ENCODE measurements at places on chromosomes 7 and 10.

- no peak for DNase-seq
These were observed 98.1 kb downstream of the CD36 start for GRCh38 chr7:80736371-80737125.

DNA sequence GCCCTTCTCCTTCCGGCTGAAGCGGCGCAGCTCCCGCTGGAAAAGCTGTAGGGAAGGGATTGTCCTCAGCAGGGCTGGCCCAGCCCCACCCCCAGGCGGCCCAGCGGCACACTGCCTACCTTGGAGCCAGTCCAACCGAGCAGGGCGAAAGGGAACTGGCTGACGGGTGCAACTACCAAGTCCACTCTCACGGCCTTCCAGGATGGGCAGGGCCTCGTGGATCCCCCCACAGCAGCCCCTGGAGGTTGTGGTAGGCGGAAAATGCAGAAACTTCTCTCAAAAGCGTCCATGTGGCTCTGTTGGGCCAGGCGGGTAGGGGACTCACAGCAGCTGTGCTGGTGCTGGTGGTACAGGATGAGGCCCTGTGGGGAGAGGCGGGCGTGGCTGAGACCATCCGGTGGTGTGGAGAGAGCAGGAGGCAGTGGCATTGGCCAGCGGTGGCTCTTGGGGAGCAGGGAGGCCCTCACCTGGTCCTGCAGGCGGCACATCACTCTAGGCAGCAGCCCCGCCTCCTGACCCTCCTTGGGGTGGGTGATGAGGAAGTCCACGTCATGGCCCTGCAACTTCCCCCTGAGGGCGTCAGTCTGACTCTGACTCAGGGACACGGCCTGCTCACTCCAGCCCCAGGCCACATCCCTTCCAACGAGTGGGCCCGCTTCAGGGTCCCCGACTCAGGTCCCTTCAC lies 8.4 kb upstream of the PGAM2 start:
- DNase-seq, result no peak

GRCh38 chr10:33214174-33214573 lies 120.3 kb downstream of the NRP1 start:
- DNase-seq, result no peak

DNA sequence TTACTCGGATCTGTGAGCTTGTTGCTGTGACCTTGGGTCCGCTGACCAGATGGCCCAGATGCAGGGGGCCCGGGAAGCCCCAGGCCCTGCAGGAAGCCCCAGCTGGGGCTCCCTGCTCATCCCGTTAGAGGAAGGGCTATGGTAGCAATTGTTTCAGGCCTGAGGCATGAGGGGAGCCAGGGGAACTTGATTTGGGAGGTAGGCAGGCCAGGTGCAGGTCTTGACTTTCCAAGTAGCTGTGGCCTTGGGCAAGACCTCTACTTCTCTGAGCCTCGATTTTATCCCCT lies 55.0 kb upstream of the CXCL12 start:
- no peak for DNase-seq

- no peak for DNase-seq
These were observed 846.8 kb downstream of the IPMK start for GRCh38 chr10:57420881-57421280.

- no peak for DNase-seq
These were observed 250.9 kb downstream of the KIAA1217 start for GRCh38 chr10:24459836-24460235.

DNA sequence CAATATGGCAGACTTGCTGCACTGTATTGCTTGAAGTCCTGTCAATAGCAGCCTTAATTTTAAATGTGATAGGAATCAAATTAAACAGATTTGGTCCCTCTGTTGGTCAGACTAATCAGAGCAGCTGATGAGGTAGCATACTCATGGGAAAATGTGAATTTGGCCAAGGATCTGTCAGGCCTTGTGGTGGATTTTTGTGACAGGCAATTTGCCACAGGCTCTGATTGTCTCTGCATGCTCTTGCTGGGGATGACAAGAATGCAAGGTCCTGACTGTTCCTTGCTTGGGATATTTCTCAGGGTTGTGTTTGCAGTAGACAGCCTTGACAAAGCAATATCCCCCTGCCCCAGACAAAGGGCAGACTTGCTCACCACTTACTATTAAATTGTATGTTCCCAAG lies 41.5 kb upstream of the GARS1 start:
- DNase-seq, result no peak

DNA sequence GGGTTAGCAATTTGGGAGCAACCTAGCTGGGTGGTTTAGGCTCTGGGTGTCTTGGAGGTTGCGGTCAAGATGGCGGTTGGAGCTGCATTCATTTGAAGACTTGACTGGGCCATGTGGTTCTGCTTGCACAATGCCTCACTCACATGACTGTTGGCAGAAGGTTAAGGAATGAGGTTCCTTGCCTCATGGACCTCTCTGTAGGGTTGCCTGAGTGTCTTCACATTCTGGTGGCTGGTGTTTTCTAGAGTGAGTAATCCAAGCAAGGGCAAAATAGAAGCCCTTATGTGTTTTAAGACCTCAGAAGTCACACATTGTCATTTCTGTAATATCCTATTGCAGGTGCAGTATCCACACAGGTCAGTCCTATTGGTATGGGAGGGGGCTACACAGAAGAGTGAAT lies 52.0 kb downstream of the CDK14 start:
- DNase-seq, result no peak

- DNase-seq, result no peak
These were observed 201.6 kb downstream of the THSD7A start for GRCh38 chr7:11630355-11630754.

DNA sequence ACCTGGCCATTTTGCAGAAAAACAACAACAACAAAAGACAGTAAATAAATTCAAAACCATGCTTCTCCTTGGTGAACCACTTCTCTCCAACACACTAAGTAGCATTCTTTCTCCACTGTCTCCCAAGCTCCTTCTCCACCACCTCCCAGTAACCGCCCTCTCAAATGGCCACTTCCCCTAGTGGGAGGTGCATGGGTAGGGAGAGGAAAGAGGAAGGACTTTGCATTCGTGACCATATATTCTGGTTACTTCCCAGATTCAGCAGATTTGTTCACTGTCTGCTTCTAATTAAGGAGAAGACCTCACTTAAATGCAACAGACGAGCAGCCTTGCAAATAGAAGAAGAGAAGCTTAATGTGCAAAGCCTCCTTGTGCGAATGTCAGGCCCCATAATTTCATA lies 166.8 kb downstream of the SORCS1 start:
- DNase-seq, result no peak

GRCh38 chr10:118017850-118018249 lies 28.9 kb downstream of the RAB11FIP2 start:
- DNase-seq, result no peak

DNA sequence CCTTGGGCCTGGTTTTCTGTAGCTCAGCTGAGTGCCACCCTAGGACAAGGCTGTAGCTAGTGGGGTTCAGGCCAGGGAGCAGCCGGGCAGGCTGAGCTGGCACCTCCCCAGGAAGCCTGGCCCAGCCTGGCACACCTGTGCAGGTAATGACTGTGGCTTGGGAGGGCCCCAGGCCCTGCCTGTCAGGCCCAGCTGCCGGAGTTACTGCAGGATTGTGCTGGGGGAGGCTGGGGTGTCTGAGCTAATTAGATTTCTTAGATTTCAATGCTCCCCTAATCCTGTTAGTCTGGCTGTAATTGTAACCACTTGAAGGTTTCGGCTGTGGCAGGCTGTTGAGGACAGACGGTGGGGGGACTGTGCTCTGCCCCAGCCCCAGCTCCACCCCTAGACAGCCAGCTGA lies 6.0 kb downstream of the ZMIZ1 start:
- DNase-seq, result no peak

DNA sequence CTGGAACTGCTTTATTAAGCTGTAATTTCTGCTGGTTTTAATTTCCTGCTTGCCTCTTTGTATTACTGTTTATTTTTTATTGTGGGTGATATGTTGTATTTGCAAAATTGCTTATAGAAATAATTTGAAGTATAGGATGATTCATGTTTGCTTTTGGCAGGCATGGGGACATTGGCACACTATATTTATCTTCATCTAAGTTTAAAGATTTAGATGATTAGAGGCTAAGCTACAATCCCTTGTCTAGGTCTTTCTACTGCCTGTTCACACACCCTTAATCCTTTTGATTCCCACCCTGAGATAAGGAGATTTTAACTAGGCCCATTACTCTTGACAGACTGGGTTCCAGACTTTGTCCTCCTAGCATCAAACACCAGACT lies 182.8 kb upstream of the KAT6B start:
- DNase-seq, result no peak

DNA sequence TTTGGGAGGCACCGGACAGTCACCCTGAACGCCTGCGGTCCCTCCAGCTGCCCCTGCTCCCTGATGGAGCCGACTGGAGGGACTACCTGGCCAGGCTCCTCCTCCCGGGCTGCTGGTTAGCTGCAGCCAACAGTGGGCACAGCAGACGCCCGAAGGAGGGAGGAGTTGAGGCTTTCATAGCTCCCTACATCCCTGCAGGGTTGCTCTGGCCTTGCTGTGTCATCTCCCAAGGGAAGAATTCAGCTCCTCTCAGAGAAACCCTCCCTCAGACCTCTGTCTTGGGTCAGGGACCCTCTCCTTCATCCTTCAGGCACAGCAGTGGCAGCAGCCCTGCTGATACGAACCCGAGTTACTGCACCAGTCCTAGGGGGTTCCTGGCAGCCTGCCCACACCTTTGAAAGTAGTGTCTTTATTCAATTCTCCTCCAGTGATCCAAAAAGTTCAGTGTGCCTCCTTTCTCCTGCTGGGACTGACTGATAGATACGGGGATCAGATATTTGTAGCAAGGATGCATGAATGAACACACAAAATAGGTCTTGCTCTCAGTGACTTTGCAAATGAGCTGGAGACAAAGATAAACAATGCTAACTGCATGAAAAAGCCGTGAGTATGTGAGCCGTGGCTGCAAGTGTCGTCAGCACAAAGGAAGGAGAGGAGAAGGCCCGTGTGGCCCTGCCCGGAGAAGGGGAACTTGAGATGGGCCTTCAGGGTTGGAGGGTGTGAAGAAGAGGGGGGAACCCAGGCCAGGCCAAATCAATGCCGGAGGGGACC lies 136.6 kb downstream of the PRKAG2 start:
- DNase-seq, result no peak

GRCh38 chr7:103690242-103690974 lies 244.4 kb upstream of the SLC26A5 start:
- DNase-seq, result no peak

DNA sequence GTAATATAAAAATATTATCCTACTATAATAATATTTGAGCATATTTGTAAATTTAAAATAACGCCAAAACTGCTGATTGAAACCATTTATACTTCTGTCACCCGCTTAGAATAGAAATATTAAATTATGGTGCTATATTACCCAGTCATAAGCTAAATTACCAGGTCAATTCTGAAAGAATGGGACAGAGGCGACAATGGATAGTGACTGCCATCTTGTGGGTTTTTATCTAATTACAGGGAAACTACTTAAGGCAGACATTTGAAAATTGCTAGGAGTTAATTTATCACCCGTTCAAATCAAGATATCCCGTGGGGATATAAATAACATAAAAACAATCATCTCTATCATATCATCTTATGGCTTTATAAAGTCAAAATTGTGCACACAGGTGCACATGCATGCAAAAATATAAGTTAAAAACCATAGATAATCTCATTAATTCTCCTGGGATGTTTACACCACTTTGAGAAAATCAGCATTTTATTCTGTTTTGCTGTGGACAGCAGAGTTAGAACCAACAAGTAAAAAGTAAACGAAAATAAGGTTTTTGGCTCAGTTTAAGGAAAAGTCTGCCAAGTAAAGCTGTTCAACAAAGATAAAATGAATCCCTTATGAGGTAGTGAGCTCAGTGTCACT lies 41.3 kb upstream of the HPSE2 start:
- no peak for DNase-seq

- DNase-seq, result no peak
These were observed 135.9 kb downstream of the PCDH15 start for GRCh38 chr10:54665095-54665494.

All from HuH-7.5 (cell line).